ENCODE measurements at places on chromosomes 3 and 15. TPM values are rescaled to one million over a fixed set of nuclear protein-coding genes. Genes with fewer than 3 reads are reported as not detected.

DNA sequence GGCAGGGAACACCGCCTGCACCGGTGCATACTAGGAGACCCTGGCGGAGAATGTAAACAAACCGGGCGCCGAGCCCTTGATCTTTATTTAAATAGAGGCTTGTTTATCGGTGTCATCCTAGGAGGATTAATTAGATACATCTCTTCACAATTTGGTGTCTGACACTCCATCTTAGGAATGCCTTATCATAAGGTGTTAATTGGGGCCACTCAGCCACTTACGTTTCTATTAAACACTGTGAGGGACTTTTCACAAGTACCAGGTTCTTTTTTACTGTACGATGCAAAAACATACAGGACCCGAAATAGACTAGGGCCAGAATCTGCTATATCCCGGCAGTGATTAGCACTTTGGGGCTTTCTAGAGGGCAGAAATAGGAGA, 8.0 kb downstream of the EOMES start:
- no peak for DNase-seq

GRCh38 chr15:98729446-98730042, 81.2 kb downstream of the IGF1R start:
- DNase-seq, result no peak

The GOLGA8J gene
- 0.81 TPM for total RNA-seq

- DNase-seq, result no peak
Measured at GRCh38 chr3:4323246-4324027, 20.3 kb downstream of the SETMAR start.

The CDHR4 gene
- not detected for total RNA-seq

GRCh38 chr15:39597751-39598185, 16.9 kb downstream of the THBS1 start:
- DNase-seq, result no peak

GRCh38 chr3:152430223-152431002, 161.7 kb downstream of the MBNL1 start:
- no peak for DNase-seq

DNA sequence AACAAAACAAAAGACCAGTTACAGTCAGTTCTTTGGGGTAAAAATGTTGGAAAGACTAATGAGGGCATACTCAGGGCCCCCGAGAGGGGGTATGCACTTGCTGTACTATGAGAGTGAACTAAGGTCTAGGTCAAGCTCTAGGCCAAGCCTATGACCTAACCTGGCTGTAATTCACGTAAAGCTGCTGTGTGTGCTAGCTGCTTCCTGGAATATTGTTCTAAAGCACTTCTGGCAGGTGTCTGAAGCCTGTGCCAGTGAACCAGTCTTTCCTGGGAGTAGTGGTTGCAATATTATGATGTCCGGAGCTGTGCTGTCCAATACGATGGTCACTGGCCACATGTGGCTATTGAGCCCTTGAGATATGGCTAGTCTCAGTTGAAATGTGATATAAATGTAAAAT, 13.1 kb upstream of the CX3CR1 start:
- DNase-seq, result no peak

- no peak for DNase-seq
Measured at GRCh38 chr3:151101270-151101969, 16.0 kb downstream of the MED12L start.

DNA sequence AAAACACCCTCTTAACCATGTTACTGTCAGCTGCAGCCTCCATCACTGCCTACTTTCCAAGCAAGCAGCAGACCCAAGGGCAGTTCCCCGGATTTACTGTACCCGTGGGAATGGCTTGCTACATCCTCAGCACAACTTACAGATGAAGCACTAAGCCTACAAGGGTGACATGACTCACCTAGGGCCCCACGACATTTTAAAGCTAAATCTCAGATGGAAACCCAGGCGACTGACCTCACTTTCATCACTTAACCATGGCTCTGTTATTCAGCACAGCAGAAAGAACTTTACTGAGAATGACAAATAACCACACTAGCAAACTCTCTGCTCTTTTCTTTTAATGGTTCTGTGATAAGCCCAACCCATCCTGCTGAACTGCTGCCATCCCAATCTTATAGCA, 65.6 kb downstream of the SUMF1 start:
- DNase-seq, result no peak

All from thoracic aorta (tissue), 2 donors.